ENCODE measurements at places on chromosomes 6 and 20. TPM values are rescaled to one million over a fixed set of nuclear protein-coding genes. Genes with fewer than 3 reads are reported as not detected.

Gene GPX5
- total RNA-seq = not detected

Gene PREX1
- 99.4 TPM for total RNA-seq

Gene RBM12
- 145 TPM for total RNA-seq

Gene TAAR5
- total RNA-seq = not detected

Gene C20orf96
- 7.5 TPM for total RNA-seq

Gene MAP7
- total RNA-seq = 0.63 TPM

Gene SYNDIG1
- not detected for total RNA-seq

Gene DCDC2
- total RNA-seq = not detected

Gene CTCFL
- total RNA-seq = not detected

Gene CST11
- total RNA-seq = not detected

Gene TSBP1
- total RNA-seq = not detected

- no peaks in the 10 kb centered on the region for H3K27me3 ChIP-seq
- no peak overlapping the region for H3K27ac ChIP-seq
- H3K4me1 ChIP-seq = no peaks in the 10 kb centered on the region
- no peak for DNase-seq
These were observed 151.5 kb downstream of the TASP1 start for GRCh38 chr20:13487202-13487601.

DNA sequence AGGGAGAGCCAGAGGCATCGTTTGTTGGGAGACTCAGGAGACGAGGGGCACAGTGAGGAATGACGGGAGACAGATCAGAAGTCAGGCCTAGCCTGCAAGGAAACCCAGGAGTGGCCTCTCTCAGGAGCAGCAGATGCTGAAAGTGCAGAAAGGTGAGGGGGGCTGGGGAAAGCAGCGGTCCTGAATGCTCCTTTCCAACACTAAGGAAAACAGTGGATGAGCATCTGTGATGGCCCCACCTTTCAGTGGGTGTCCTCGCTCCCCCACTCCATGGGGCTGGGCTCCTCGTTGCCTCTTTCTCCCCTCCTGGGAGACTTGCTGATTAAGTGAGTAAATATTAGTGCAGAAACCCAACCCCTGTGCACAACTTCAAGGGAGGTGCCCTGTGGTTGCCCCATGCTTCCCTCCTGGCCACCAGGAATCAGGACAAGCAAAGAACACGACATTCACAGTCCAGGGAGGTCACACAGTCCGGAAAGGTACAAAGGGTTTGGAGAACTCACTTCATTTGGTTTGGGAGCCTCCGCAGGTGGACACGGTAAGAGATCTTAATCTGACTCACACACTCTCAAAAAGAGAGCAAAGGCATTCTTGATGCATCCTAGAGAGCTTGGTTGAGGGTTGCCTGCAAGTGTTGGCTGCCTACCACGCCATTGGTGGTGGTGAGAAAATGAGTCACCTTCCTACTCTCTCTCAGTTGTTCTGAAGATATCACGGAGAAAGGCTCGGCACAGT is 9.7 kb upstream of the BPIFB1 start:
- H3K27ac ChIP-seq = no peak overlapping the region
- no peaks in the 10 kb centered on the region for H3K4me1 ChIP-seq
- H3K27me3 ChIP-seq = no peaks in the 10 kb centered on the region
- no peak for DNase-seq
- H3K4me3 ChIP-seq = no peak overlapping the region

DNA sequence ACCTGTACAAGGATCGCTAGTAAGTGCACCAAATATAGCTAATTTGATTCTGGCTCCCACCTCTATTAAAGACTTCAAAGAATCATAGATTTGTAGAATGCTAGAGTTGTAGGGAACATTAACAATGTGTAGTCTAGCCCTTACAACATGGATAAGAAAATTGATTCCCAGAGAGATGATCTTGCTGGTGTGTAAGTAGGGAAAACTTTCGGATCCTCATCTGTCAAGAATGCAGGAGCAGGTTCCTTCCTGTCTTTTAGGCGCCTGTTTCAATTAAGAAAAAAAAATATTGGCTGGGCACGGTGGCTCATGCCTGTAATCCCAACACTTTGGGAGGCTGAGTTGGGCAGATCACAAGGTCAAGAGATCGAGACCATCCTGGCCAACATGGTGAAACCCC is 12.3 kb upstream of the RNF39 start:
- H3K36me3 ChIP-seq = no peaks in the 10 kb centered on the region
- no peak for DNase-seq
- peaks cover 51% of the 10 kb centered on the region for H3K27me3 ChIP-seq

DNA sequence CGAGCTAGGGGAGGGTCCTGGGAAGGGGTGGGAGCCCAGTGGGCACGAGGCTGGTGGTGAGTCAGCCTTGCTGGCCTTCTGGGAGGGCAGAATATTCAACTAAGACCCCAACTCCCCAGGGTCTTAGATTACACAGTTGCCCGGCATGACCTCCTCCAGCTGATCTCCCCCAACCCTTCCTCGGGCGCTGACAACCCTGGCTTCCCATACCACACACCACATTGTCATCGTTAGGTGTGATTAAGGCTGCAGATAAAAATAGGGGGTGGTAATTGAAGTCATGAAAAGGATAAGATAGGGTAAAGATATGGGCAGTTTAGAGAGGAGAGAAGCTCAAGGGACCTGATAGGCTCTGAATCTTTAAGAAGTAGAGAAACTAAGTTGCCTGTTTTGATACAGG is 10.5 kb downstream of the CDC40 start:
- H3K27ac ChIP-seq = no peak overlapping the region
- peaks cover 46% of the 10 kb centered on the region for H3K4me1 ChIP-seq
- H3K4me3 ChIP-seq = no peak overlapping the region
- peaks cover 17% of the 10 kb centered on the region for H3K36me3 ChIP-seq
- no peak for DNase-seq

DNA sequence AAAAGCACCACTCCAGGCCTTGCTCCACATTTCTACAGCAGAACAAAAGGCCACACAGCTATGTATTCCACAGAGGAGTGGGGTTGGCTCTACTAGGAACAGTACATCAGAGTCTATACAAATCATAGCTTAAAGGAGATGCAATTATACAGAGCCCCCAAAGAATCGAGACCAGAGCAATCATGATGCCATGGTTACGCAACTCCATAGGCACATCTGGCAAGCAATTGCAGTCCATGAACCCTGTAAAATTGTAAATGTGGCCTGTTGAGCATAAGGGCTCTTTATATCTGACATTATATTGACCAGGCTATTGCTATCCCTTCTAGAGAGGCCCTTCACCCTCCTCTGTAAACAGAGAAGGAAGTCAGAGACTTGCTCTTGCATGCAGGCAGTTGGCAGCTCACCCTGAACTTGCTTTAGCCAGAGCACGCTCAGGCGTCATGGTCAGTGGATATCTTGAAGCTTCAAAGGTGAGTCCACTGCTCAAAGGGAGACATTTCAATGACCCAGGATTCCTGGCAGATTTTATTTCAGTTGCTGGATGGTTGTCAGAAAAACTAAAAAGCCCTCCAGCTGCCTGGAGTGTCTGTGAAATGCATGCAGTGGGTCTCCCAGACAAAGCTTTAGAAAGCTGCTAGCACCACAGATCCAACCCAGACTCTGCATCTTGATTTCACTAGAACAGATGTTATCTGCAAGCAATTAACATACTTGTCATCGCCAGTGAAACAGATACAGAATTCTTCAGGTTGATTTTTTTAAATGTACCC is 357.2 kb downstream of the CENPW start:
- no peaks in the 10 kb centered on the region for H3K27me3 ChIP-seq
- H3K4me3 ChIP-seq = no peak overlapping the region
- no peaks in the 10 kb centered on the region for H3K36me3 ChIP-seq
- no peak for DNase-seq
- H3K4me1 ChIP-seq = no peaks in the 10 kb centered on the region

DNA sequence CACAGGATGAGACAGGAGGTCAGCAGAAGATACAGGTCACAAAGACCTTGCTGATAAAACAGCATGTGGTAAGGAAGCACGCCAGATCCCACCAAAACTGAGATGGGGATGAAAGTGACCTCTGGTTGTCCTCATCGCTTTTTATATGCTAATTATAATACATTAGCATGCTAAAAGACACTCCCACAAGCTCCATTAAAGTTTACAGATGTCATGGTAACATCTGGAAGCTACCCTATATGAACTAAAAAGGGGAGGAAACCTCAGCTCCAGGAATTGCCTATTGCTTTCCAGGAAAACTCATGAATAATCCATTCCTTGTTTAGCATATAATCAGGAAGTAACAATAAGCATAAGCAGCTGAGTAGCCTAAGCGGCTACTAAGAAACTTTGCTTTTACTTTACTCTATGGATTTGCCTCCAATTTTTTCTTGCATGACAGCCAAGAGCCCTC is 8.4 kb upstream of the RIN2 start:
- no peaks in the 10 kb centered on the region for H3K36me3 ChIP-seq
- no peaks in the 10 kb centered on the region for H3K27me3 ChIP-seq

DNA sequence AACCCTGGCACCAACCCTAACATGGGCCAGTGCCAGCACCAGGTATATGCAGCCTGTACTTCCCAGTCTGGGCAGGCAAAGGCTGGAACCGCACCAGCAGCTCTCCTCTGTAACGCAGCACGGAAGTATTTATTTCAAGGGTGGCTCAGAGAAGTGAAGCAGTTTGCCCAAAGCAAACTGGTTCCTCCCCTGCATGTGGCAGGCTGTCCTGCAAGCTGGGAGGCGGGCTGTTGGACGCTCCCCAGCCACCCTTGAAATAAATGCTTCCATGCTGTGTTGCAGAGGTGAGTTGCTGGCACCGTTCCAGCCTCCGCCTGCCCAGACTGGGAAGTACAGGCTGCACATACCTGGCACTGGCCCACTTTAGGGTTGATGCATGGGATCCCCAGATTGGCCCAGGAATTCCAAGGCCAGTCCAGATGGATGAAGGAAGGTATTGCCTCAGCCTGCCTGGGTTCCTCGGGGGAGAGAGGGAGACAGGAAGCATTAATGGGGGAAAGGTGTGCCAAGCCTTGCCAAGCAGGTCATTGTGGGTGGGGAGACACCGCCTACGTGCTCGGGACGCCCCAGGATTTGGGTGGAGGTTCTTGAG is 49.8 kb downstream of the PPARD start:
- H3K27me3 ChIP-seq = no peaks in the 10 kb centered on the region
- no peak overlapping the region for H3K27ac ChIP-seq
- no peak for DNase-seq

- no peaks in the 10 kb centered on the region for H3K27me3 ChIP-seq
- H3K4me1 ChIP-seq = no peaks in the 10 kb centered on the region
These were observed 37.4 kb downstream of the MDN1 start for GRCh38 chr6:89782222-89782621.

DNA sequence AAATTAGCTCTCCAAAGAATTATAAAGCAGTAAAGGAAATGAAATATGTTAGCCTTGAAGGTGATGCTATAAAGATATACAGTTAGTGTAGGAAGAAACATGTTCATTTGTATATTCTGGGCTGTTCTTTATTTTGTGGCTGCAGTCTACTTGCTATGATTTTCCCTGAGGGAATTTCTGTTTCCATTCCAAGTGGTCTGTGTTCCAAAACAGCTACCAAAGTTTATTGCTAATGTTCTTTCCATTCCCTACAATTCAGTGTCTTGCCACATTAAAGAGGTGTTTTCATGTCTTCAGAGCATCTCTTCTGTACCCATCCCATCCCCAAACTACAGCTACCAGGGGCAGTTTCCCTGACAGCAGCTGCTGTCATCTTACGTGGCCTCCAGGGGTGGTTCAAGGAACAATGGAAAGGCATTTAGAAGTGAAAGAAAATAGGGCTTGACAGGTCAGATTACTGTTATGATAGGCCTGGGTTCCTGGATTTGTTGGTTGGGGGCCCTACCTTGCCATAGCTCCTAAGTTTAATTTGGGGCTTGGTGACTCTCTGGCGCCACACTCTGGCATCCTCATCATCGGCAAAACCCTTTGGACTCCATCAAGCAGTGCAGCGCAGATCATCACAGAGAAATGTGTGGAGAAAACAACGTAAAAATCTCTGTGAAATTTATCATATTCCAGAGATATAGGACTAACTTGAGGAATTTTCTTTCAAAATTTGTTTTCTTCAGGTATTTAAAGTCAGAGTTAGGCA is 33.8 kb upstream of the AIG1 start:
- no peaks in the 10 kb centered on the region for H3K27me3 ChIP-seq
- no peak overlapping the region for H3K27ac ChIP-seq
- peak; percentile 69 for DNase-seq

DNA sequence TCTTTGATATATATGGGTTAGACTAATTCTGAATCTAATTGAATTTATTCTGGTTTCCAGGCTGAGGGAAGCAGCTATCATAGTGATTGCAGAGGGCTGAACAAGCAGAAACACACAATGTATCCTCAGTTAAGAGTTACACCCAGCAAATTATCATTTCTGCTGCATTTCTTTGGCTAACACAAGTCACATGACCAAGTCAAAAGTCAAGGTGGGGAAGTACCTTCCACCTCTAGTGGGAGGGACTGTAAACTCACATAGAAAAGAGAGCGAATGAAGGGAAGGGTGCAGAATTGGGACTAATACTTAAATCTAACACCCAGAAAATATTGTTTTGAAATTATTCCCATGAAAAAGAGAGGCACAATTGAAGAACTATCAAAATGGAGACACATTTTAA is 719.7 kb upstream of the MMS22L start:
- H3K4me3 ChIP-seq = no peak overlapping the region
- no peak for DNase-seq
- no peak overlapping the region for H3K27ac ChIP-seq
- H3K27me3 ChIP-seq = no peaks in the 10 kb centered on the region

- no peaks in the 10 kb centered on the region for H3K36me3 ChIP-seq
- H3K27ac ChIP-seq = no peak overlapping the region
- H3K4me1 ChIP-seq = peaks cover 17% of the 10 kb centered on the region
- DNase-seq = no peak
These were observed 2.2 kb downstream of the ADISSP start for GRCh38 chr20:3765171-3765882.

DNA sequence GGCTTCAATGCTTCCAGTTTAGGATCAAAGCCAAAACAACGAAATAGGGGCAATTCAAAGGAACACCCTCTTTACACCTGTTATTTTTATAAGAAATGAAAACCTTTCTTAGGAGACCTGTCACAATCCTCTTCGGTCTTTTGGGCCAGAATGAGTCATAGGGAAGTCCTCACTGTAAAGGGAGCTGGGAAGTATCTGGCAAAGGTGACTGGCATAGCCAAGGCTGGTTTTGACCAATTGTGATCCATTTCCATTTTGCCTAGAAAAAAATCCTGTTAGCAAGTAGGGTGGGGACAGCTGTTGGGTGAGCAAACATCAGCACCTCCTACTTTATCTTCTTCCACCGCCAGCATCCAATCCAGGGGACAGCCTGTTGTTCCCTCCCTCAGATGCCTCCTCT is 343.2 kb upstream of the SULF2 start:
- H3K27ac ChIP-seq = no peak overlapping the region
- H3K27me3 ChIP-seq = peaks cover 3% of the 10 kb centered on the region
- no peaks in the 10 kb centered on the region for H3K36me3 ChIP-seq
- no peak for DNase-seq
- no peaks in the 10 kb centered on the region for H3K4me1 ChIP-seq

Data from B cell (primary cell).